ENCODE measurements at places on chromosomes 2 and 18.

GRCh38 chr2:163682695-163683094, 53.1 kb downstream of the FIGN start:
- no peak for DNase-seq

GRCh38 chr18:61541673-61542072, 208.4 kb downstream of the CDH20 start:
- DNase-seq = no peak

DNA sequence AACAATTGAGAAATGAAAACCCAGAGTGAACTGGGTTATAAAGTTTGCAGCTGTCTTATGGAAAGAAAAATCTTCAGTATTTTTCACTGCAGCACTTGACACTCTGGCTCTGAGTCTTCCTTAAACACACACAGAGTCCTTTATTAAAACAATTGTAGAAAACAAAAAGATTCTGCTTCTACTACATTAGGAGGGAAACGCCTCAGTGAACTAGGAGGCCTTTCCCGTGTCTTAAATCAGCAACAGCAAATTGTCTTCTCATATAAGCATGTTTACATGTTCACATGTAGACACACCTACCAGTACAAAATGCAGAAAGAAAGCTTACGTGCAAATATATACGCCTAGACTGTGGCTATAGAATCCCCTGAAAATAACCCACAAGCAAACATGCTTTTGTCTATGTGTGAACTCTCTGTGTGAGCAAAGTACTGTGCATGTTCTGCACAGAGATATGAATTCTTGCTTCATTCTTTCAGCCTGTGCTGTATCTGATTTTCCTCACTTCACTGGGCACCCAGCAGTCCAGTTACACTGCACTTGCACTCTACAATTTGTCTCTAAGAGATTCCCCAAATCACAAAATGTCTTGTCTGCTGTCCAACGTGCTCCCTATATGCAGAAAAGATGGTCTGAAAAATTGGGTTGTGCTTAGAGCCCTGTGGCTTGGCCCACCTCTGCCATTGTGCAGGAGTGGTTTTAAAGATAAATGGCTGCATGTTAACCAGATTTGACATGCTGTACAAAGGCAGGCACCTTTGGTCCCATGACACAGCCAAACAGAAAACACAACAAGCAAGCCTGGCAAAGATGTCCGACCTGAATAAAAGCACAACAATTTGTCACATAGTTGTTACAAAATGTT, 24.5 kb downstream of the ZEB2 start:
- DNase-seq = no peak

DNA sequence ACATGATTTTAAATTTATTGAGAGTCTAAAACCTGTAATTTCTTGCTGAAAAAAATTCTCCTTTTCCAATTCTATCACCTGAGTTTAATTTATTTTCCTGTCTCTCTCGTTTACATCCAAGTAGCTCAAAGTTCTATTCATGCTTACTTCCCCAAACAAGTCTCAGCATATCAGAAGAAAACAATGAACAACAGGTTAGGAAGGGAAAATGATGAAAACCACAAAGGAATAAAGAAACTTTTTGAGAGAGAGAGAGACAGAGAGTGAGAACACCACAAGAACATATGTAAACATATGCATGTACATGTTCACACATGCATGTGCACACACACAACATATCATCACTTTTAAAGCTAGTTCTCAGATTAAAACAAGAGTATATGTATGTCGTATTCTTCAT, 112.1 kb downstream of the STRN start:
- DNase-seq = no peak

- DNase-seq = no peak
Measured at GRCh38 chr18:62614494-62614893, 91.7 kb downstream of the ZCCHC2 start.

DNA sequence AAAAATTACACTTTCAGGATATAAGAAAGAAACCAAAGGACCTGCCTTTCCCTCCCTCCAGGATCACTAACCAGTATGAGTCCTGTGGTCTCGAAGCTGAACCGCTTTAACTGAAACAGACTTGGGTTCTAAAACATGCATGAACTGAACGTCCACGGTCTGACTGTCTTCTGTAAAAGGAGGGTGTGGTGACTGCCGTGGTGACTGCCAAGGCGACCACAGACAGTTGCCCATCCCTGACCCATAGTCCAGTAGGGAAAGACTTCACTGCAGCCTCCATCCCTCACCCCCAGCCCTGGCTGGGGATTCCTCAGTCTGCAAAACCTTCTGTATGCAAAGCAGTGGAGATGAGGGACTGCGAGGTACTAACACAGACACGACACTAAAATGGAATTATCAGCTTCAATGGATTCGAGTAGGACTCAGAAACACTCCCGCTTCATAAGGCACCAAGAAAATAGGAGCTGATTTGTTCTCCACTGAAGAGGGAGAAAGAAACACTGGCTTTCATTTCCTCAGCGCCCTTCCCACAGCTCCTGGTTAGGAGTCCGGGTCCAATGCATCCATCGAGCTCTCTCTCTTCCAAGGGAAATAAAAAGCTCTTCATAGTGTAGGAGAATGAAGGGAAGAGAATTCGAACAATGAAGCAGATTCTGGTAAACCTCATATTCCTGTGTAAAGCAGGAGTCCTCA, 197.2 kb downstream of the HDAC4 start:
- no peak for DNase-seq

- DNase-seq = no peak
Measured at GRCh38 chr2:229410946-229411345, 139.9 kb upstream of the PID1 start.

DNA sequence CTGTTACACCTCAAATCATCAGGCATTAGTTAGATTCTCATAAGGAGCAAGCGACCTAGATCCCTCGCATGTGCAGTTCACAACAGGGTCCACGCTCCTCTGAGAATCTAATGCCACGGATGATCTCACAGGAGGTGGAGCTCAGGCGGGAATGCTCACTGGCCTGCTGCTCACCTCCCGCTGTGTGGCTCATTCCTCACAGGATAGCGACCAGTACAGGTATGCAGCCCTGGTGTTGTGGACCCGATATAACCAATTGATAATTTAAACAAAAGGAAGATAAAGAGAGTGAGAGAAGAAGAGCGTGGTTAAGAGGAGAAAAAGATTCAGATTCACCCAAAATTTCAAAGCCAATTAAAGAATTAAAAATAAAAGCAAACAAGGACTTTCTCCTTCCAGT, 20.8 kb downstream of the TLK1 start:
- no peak for DNase-seq

DNA sequence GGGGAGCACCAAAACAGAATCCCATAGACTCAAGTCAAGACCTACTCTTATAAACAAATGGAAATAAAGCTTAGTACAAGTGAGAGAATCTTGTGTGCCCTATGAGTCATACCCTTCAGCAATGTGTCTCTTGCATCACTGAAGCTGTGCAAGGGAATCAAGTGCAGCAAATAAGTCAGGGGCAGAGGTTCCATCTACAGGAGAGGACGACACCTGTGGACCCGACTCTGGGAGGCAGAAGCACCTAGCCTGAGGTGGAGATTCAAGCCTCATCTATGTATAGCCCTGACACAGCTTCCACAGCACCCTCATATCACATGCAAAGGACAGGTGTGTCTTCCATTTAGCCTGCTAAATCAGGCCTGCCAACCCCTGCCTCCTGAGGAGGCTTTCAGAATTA, 298.2 kb downstream of the CNTNAP5 start:
- no peak for DNase-seq

Measured in stimulated activated CD4-positive, alpha-beta T cell treated with anti-CD3 and anti-CD28 coated beads, Interleukin-4, amount 100 ng/mL, for 48 hours (primary cell).